ENCODE measurements at places on chromosomes 6 and 20.

DNA sequence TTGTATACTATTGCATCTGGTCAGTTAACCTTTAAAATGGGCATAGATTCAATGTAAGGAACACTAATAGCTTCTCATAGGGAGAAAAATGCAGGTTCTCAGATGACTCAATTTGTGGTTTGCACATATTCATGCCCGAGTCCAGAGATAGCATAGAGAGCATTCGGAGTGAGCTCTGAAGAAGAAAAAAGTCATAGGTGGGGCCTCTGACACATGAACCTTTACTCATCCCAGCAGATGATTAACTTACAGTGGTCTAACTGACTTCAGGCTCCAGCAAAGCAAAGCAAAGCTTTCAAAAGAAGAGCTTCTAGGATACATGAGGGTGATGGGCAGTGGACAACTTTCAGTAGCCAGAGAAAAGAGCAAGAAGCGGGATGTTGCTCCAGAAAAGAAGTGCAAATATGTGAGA is 55.3 kb upstream of the BTN3A2 start:
- no peak for DNase-seq

DNA sequence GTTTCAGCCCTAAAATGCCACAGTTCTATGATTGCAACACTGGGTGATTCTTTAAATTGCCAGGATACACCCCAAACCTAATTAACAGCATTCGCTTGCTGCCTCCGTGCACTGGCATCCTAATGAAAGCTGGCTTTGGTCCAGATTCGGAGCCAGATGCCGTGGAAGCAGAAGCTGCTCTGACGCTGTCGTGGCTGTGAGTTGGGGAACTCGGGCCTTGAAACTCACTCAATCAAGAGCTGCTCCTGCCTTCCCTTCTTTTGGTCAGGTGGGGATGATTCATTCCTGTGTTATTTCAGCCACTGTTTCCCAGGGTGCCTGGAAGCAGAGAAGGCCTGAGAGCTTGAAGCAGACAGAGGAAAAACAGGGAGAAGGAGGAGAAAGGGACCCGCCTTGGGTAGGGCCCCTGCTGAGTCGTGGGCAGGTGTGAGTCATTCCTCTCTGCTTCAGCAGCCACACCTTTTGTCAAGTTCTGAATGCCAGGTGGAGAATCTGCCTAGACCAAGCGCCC is 36.2 kb upstream of the DSP start:
- peak; percentile 24 for DNase-seq

- no peak for DNase-seq
Measured at GRCh38 chr6:30554962-30555815, 1.1 kb downstream of the GNL1 start.

GRCh38 chr6:51814418-51814817 is 273.0 kb downstream of the PKHD1 start:
- DNase-seq: no peak

DNA sequence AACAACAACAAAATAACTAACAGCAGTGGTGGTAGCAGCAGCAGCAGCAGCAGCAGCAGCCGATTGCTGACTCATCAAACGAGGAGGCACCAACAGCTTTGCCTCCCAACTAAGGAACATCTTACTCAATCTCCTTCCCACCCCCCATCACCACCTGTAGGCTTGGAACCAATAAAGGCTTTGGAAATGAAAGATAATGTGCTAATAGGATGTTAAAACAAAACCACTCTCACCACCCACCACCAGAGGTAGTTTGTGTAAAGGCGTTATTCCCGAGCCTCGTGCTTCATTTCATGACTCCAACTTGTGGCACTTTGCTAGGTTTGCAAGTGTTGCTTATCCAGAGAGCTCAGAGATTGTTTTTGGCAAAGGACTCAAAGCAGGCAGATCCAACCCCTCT is 346.5 kb downstream of the CD83 start:
- no peak for DNase-seq

GRCh38 chr20:16111172-16111832 is 461.9 kb downstream of the KIF16B start:
- no peak for DNase-seq

GRCh38 chr6:168120390-168121302 is 41.6 kb upstream of the FRMD1 start:
- no peak for DNase-seq

- no peak for DNase-seq
Measured at GRCh38 chr6:52994839-52995088, 320 bp downstream of the GSTA4 start.

GRCh38 chr6:72755752-72756151 is 133.9 kb downstream of the KCNQ5 start:
- DNase-seq: no peak

DNA sequence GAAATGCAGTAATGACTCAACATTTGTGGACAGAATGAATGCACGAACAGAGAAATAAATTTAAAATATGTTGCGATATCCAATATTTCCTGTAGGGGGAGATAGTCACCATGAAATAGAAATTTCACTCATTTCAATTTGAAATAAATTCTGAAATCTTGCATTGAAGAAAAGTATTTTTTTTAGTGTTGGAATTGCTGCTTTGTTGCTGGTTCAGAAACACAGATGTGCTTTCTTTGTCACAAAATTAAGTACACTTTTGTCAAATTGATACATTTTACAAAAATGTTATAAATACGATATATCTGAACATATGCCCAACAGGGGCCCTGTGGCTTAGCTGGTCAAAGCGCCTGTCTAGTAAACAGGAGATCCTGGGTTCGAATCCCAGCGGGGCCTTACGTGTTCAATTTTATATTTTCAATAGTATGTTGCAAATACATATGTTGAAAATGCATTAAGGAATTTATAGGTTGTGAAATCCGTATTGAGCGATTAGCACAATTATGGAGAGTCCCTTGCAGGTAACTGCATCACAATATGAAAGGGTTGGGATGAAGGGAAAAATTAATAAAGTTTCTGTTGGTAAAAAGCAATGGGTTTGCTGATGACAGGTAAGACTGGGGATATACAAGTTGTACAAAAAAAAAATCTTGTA is 85.4 kb upstream of the PRSS16 start:
- DNase-seq: peak; percentile 19

DNA sequence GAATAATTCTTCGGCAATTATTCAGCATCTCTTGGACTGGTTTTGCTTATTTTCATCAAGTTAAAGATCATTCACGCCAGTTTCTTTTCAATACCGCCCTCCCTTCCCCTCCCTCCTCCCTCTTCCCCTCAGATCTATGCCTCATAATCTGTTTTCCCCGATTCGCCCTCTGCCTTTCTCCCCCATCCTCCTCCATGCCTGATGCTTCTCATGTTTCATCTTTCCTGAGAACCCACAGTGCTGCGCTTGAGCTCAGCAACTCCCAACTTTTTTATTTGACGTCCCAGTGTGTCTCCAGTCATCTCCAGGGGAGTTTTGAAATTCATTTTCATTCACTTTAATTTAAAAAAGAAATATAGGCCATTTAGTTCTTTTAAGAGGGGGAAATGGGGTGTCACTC is 142.7 kb downstream of the PTPRT start:
- no peak for DNase-seq

DNA sequence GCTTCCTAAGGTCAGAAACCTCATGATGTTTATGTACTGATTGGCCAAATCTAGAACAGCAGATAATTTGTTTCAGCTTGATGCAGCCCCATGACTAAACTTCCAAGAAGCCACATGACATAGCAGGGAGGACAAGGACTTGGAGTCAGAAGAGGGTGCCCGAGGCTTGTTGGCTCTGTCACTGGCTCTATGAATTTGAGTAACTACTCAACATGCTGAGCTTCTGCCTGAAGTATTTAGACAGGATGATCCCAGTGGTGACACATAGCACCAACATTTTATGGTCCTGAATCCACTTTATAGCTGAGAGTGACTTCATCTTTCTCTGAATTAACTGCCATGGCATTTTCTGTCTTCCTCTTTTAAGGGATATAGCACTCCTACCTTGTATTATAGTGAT is 13.5 kb upstream of the TBX18 start:
- no peak for DNase-seq

DNA sequence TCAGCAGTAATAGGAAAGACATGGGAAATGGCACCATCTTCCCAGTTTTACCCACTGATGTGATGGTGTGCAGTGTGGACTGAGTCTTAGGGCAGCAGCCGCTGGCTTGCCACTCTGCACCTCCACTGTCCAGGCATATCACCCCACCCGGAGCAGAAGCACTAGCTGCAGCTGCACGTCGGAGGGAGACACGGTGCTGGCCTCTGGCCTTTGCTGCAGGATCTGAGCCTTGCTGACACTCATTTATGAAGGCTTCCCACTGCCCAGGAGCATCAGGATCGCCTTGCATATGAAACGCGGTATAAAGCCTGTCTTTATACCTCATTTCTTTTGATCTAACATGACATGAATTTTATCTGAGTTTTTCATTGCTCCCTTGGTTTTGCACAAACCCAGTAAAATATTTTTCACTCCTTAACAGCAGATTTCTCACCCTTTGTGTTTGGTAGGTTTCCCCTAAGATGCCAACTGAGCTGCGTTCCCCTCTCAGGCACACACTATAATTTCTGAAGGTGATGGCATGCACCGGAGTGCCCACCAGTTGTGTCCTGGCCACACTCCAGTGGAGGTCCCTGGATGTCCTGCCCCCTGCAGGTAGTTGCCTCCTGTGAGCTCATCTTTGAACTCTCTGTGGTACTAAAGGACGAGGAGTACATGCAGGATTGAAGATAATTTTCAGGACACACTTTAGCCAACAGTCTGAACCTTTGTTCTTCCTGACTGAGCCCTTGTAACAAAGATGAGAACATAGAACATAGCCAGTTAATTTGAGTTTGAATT is 9.0 kb upstream of the EXOC2 start:
- no peak for DNase-seq

DNA sequence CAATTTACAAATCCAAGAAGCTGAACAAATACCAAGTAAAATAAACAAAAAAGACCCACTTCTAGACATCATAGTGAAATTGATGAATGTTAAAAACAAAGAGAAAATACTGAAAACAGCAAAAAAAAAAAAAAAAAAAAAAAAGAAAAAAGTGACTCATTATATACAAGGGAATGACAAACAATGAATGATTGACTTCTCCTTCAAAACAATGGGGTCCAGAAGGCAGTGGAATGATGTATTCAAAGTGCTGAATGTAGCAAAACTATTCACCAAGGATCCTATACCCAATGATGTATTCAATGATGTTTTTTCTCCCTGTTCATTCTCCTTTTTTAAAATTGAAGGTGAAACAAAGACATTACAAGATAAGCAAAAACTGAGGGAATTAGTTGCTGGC is 650.0 kb downstream of the UTRN start:
- DNase-seq: no peak

GRCh38 chr6:68976260-68976659 is 341.2 kb downstream of the ADGRB3 start:
- no peak for DNase-seq

- no peak for DNase-seq
Measured at GRCh38 chr20:20603339-20603990, 109.0 kb downstream of the RALGAPA2 start.

Data from NCI-H2081 treated with DMSO at 0.1 percent for 48 hours (cell line).